DMS53 (cell line): ENCODE measurements at places on chromosomes 3 and 15.
A peak's percentile ranks its signal among the peaks of the same experiment; 100 is the strongest.

- DNase-seq: no peak
These were observed 10.4 kb downstream of the WDR48 start for GRCh38 chr3:39062180-39062579.

- peak; percentile 43 for DNase-seq
These were observed 7.9 kb upstream of the FURIN start for GRCh38 chr15:90860450-90860849.

GRCh38 chr15:52113708-52114107 lies 1.1 kb upstream of the BCL2L10 start:
- DNase-seq: peak; percentile 43

DNA sequence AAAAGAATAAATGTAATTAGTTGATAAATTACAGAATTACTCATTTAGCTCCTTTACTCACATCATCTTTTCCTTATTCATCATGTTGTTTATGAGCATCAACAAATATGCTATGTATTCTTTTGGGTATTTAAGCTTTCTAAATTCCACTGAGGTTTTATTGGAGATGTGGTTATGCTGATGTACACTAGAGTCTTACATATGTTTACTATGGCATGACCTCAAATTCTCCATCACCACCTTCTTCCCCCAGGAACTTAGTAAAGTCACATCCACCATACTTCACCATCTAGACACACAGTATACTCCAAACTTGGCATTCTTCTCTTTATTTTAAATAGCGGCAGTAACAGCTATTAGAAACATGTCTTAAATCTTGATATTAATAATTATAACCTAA lies 74.1 kb upstream of the MELTF start:
- DNase-seq: no peak

DNA sequence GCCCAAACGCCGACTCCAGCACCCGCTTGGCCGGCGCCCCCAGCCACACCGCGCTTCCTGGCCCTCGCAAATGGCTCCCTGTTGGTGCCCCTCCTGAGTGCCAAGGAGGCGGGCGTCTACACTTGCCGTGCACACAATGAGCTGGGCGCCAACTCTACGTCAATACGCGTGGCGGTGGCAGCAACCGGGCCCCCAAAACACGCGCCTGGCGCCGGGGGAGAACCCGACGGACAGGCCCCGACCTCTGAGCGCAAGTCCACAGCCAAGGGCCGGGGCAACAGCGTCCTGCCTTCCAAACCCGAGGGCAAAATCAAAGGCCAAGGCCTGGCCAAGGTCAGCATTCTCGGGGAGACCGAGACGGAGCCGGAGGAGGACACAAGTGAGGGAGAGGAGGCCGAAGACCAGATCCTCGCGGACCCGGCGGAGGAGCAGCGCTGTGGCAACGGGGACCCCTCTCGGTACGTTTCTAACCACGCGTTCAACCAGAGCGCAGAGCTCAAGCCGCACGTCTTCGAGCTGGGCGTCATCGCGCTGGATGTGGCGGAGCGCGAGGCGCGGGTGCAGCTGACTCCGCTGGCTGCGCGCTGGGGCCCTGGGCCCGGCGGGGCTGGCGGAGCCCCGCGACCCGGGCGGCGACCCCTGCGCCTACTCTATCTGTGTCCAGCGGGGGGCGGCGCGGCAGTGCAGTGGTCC lies 3.5 kb downstream of the ISLR2 start:
- no peak for DNase-seq

GRCh38 chr3:125337506-125337905 lies 37.6 kb downstream of the ZNF148 start:
- no peak for DNase-seq

GRCh38 chr3:63508305-63508704 lies 144.2 kb upstream of the SNTN start:
- peak; percentile 50 for DNase-seq

DNA sequence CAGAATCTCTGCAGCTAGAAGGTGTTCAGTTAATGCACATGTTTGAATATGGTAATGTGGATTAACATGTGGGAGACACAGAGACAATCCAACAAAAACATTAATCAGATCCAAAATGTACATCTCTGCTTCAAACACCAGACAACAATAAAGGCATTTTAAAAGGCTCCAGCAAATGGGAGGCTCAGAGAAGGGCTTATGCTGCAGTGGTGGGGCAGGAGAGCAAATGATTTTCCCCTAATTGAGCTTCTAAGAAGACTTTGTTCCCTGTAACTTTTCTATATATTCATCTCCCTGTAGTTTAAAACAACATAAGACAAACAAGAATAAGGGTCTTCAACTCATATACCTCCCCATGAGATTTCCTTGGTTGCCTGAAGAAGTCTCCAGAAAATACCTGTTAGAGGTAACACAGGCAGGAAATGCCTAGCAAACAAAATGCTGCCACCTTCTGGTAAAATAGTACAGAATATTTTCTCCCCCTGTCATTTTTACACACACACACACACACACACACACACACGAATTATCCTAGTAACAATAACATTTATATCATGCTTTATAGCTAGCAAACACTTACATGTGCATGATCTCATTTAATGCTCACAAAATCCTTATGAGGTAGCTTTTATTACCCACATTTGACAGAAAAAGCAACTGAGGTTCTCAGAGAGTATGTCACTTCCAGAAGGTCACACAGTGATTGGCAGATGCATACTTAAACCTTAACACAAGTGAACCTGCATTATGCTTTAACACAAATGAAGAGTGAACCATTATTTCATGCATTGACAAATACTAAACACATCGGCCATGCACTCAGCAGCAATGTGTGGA lies 123.4 kb upstream of the MB21D2 start:
- peak; percentile 75 for DNase-seq

GRCh38 chr15:38499651-38500050 lies 45.7 kb downstream of the FAM98B start:
- DNase-seq: no peak

DNA sequence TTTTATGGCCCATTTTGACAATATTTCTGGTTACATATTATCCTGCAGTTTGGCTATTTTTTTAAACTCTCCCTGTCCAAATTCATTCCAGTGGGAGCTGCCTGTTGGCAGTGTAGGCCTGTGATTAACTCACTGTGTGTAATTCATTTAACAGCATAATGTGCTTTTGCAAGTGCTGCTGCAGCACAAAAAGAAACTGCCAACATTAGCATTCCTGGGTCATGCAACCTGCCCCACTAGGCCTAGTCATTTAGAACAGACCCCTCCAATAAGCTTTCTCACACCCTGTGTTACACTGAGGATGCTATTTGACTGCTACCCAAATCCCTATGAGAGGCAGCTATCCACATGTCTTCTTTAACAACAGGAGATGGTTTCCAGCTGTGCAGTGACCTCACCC lies 251.2 kb upstream of the UBE2E2 start:
- no peak for DNase-seq

DNA sequence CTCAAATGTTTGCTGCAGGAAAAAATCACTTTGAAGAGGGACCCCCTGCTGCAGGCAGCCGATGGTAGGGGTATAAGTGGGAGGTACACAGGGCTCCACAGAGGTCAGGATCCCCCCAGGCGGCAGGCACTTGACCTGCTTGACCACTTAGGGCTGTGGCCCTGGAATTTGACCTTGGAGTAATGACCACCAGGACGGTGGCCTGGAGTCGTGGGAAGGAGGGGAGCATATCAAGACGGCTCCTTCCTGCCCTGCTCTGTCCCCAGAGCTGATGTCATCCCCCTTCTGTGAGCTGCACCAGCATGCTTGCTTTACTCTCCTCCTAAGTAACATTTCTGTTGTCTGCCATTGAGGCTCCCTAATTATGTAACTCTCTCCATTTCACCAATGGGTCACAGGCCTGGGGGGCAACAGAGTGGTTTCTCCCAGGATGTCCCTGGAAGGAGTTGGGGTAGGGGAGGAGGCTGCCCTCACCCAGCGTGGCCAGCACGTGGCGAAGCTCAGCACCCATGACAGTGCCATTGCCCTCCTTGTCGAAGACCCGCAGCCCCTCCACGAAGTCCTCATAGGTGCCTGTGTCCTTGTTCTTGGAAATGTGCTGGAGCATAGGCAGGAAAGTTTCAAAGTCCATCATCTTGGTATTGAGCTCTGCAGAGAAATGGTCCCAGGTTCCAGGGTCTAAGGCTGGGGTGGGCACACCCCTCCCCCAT lies 4.1 kb downstream of the MYL3 start:
- no peak for DNase-seq

- no peak for DNase-seq
These were observed 302.2 kb upstream of the NR2E3 start for GRCh38 chr15:71508081-71508682.

GRCh38 chr3:148439254-148439822 lies 258.4 kb upstream of the AGTR1 start:
- no peak for DNase-seq

- DNase-seq: no peak
These were observed 24.1 kb downstream of the CTDSPL start for GRCh38 chr3:37885814-37886213.

- DNase-seq: peak; percentile 54
These were observed 89.7 kb downstream of the LIPC start for GRCh38 chr15:58521293-58521991.

- DNase-seq: peak; percentile 60
These were observed 775 bp downstream of the C3orf33 start for GRCh38 chr3:155805204-155805801.

GRCh38 chr3:142618917-142619461 lies 22.8 kb downstream of the PLS1 start:
- peak; percentile 95 for DNase-seq

DNA sequence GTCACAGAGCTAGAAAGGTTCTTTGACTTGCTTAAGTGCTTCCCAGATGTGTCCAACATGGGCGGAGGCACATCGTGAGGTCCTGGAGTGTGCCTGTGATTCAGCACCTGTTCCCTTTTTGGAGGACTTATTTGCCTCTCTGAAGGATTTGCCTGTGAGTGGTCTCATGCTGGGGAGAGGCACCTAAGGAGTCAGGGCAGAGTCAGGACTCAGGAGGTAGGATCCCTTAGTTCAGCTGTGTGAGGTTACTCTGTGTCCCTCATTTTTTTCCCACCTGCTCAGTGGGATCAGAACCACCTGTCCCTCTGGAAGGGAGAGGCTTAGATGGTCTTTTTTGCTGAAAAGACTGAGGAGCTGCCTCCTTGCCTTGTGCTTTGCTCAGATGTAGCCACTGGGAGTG lies 3.0 kb downstream of the ZNF589 start:
- DNase-seq: no peak

DNA sequence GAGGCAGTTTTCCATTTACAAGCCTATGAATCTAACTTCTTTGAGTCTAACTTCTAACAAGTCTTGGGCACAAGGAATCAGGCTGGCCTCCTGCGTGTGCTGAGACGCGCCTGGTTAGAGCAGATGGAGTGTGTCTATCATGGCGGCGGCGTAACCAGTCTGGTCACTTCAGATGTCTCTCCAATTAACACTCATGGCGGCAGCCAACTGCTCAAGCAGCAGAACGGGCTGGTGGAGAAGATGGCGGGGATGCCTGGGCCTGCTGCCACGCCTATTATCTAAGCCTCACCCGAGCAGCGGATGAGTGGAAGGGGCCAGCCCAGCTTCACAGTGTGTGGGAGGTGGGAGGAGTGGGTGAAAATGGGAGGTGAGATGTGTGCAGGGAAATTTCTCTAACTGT lies 246.4 kb upstream of the TPRG1 start:
- no peak for DNase-seq

- no peak for DNase-seq
These were observed 78.2 kb downstream of the DGKG start for GRCh38 chr3:186283651-186284348.

GRCh38 chr3:60992395-60992794 lies 258.9 kb downstream of the FHIT start:
- peak; percentile 47 for DNase-seq

- no peak for DNase-seq
These were observed 859.4 kb upstream of the NR2F2 start for GRCh38 chr15:95470997-95471689.
